HT-29 (cell line): ENCODE measurements at places on chromosomes 6 and 20. TPM values are rescaled to one million over a fixed set of nuclear protein-coding genes. Genes with fewer than 3 reads are reported as not detected.

SIRPA gene
- 0.13 and 0.53 TPM in 2 replicates for total RNA-seq

GRCh38 chr6:21257125-21257524 lies 336.4 kb upstream of the SOX4 start:
- DNase-seq, result no peak

- DNase-seq, result no peak
Measured at GRCh38 chr20:58702161-58702510, 9.5 kb downstream of the NPEPL1 start.

SLC26A8 gene
- not detected in 2 replicates for total RNA-seq

DNA sequence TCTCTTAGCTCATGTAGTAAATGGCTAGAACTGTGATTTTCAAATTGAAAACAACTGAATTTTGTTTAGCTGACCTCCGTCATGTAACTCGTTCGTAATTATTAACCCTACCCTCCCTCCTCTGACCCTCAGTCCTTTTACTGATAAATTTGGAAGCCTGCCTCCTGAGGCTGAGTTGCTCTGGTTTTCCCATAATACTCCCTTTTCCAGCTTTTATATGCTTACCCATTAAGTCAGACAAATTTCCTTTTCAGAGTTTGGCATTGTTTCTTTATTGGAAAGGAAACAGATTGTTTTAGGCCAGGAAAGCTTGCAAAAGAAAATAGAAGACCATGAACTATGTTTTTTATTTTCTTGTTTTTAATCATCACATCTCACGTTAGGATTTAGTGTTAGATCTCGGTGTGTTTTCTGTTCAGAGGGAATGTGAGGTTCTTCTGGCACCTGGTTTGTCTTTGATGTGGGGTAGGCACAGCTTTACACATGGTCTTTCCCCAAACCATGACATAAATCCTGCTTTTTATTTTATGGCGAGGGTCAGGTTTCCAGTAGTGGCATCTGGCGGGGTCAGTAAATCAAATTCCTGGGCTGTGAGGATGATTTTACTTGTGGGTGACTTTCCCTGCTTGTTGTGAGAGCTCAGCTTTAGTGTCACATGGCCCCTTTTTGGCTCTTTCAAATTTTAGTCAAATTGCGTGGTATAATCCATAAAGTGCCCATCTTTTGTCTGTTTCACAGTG lies 24.5 kb downstream of the PLCB4 start:
- no peak for DNase-seq
